ENCODE measurements at places on chromosomes 1 and 21.

DNA sequence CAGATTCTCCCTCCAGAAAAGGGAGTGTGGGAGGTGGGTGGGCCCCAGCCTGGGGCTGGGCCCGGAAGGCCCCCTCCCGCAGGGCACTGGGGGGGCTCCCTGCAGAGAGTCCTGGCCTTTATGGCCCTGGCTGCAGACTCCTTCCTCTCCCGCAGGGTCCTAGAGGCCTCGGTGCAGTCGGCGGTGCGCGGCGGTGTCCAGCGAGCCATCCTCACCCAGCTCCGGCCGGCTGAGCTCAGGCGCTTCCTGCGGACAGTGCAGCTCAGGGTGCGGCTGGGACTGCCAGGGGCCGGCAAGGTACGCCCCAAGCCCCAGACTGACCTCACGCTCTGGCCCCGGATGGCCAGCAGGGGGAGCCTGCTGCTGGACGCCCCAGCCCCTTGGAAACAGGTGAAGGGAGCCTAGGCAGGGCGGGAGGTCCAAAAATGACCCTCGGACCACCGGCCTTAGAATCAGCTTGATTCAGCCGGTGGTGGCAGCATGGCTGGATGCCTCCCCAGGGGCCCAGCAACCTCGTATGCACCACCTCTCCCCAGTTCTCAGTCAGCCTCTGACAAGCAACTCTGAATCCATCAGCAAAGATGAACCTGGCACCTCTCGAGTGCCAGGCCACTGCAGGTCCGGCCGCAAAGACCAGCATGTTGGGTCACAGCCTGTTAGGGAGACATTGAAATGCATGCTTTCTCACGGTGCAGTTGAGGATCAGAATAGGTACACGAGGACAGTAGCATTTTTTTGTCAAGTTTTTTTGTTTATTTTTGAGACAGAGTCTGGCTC, 20.6 kb downstream of the MTHFR start:
- no peak for DNase-seq

DNA sequence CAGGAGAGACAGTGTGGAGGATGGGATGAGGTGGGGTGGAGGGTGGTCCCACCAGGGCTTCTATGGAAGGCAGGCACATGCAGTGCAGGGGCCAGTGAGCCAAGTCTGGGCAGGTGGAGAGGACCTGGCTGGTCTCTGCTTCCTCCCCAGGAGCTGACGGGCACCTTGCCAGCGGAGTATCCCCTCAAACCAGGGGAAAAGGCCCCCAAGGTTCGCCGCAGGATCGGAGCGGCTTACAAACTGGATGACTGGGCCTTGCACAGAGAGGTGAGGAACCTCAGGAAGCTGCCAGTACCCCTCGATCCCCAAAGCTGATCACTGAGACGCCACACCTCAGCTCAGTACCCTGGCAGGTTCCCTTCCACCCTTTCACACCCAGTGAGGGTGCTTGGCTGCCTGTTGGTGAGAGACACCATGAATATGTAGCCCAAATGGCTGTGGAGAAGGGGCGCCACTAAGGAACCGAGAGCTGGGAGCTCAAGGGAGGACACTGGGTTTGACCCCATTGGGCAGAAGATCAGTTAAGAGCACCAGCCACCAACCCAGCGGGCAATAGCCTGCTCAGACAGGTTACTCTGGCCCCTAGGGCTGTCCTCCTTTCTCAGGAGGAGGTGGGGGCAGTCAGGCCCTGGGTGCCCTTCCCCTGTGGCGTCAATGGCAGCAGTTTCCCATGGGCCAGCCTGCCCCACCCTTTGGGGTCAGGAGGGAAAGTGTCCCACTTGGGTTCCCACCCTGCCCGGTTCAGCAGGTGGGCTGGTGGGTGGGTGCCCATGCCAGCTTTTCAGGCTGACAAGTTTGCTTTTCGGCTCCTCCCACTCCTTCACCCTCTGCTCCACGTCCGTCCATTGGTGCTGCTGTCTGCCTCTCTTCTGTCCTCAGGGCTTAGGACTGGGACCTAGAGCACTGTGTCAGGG, 5.5 kb downstream of the INAVA start:
- DNase-seq, result no peak

GRCh38 chr1:83318366-83318765, 680.6 kb downstream of the TTLL7 start:
- DNase-seq, result no peak

DNA sequence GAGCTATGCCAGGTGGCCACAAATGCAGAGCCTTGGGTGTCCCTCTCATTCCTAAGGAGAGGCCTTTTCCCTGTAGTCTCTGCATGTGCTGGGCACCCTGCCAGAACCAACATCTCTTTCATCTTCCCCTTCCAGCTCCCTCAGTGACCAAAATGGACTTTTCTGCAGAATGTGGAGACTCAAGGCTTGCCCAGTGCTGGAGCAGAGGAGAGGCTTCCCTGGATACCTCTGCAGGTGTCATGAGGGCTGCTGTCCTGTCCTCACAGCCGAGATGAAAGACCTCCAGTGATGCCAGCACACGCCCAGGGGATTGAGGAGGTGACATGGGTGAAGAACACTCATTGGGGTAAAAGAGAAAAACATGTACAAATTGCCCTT, 347.0 kb upstream of the AJAP1 start:
- DNase-seq, result peak; percentile 64

DNA sequence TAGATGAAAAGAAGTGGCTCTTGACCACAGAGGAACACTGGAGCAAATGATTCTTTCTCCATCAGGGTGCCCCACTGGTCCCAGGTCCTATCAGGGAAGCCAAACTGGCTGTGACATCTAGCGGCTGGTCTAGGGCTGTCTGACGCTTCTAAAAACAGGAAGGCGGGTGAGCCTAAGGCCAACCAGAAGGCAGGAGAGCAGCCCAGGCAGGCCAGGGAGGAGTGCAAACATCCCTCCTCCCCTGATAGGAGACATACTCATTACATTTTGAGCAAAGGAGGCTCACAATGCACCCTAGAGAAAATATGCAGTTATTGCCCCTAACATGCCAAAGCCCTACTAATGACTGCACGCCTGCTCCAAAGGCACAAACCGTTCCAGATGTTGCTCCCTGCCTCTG, 10.4 kb upstream of the FOXE3 start:
- DNase-seq, result no peak

DNA sequence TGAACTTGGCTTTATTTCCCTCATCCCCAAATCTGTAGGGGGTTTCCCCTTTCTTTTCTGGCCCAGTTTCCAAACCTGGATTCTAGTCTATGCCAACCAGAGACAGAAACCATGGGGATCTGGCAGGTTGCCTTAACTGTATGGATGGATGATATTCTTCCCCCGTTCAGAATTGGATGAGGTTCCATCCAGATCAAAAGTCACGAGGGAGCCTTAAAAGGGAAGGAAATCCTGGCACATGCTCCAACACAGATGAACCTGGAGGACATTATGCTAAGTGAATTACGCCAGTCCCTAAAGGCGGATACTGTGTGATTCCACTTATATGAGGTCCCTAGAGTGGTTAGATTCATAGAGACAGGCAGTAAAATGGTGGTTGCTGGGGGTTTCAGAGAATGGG, 124.4 kb downstream of the HUNK start:
- no peak for DNase-seq
